ENCODE measurements at places on chromosomes 6 and 20.

DNA sequence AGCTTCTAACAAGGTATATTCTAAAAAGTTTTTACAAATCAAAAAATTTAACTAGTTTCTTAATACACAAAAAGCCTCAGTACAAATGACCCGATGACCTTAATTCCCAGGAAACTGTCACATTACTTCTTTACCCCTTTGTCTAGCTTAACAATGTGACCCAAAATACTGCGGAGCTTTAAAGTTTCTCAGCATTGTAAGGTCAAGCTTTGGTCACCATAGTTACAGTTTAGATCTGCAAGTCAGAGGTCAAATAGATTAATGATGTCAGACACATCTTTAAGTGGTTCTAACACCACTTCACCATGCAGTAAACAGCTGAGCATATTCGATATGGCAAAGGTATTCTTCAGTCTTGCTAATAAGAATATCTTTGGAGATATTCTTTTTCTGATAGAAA, 36.8 kb upstream of the FLRT3 start:
- no peak for DNase-seq

- DNase-seq = no peak
These were observed 88.2 kb downstream of the PREX1 start for GRCh38 chr20:48739395-48740291.

DNA sequence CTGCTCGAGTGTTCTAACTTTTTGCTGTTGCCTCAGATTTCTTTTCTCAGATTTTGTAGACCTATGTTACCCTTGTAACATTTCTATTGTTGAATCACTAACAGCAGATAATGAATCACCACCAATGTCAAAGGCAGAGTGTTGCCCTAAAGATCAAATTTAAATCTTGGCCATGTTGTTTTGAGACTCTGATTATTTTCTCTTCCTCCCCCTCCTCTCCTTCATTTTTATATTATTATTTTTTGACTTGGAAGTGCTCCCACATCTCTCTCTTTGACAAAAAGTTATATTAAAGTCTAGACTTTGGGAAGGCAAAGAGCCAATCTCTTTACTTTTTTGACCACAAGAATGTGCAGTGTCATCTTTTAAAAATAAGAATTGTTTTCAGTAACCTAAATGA, 422.7 kb downstream of the NKAIN2 start:
- no peak for DNase-seq

GRCh38 chr6:16947375-16948015, 154.4 kb upstream of the STMND1 start:
- no peak for DNase-seq

GRCh38 chr20:51034476-51034875, 11.6 kb upstream of the KCNG1 start:
- no peak for DNase-seq

- no peak for DNase-seq
These were observed 203.0 kb downstream of the KCNQ5 start for GRCh38 chr6:72824833-72825232.

- DNase-seq = no peak
These were observed 36.7 kb downstream of the LAMA2 start for GRCh38 chr6:128919412-128920180.

DNA sequence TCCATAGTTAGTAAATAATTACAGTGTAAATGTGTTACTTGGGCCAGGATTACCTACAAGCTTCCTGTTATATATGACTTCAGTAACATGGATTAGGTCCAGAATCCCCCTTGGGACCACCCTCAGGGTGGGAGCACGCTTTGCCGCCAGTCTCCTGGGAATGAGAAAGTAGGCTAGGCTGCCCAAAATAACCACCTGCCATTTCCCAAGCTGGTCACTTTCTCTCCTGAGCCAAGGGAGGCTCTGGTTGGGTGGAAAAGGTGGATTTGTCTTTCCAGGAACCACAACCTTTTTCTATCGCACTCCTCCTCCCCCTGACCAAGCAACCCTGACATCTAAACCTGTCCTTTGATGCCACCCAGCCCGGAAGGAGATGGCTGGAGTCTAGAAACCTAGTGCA, 9.6 kb upstream of the RIMS4 start:
- no peak for DNase-seq

- DNase-seq = no peak
These were observed 18.7 kb downstream of the SRXN1 start for GRCh38 chr20:634148-634925.

GRCh38 chr6:123223461-123223860, 227.4 kb downstream of the CLVS2 start:
- no peak for DNase-seq

GRCh38 chr6:133892813-133893691, 4.1 kb downstream of the TCF21 start:
- DNase-seq = no peak
